ENCODE measurements at places on chromosomes 7 and 10.

GRCh38 chr7:113402482-113402881, 284.1 kb upstream of the SMIM30 start:
- no peak for DNase-seq

GRCh38 chr7:131326576-131326975, 1.1 kb upstream of the MKLN1 start:
- no peak for DNase-seq

GRCh38 chr7:144575456-144575855, 172.0 kb upstream of the NOBOX start:
- DNase-seq = no peak

GRCh38 chr7:99124236-99124635, 19.7 kb downstream of the SMURF1 start:
- peak; percentile 39 for DNase-seq

GRCh38 chr7:126370038-126370668, 882.6 kb downstream of the GRM8 start:
- DNase-seq = no peak

DNA sequence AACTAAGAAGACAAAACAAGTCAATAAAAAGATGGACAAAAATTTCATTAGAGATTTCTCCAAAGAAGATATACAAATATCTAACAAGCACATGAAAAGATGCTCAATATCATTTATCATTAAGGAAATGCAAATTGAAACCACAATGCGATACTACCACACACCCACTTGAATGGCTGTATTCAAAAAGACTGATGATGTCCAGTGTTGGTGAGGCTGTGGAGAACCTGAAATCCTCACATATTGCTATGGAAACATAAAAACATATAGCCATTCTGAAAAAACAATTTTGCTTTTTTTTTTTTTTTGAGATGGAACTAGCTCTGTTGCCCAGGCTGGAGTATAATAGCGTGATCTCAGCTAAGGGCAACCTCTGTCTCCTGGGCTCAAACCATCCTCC, 124.1 kb upstream of the LAMB4 start:
- no peak for DNase-seq

DNA sequence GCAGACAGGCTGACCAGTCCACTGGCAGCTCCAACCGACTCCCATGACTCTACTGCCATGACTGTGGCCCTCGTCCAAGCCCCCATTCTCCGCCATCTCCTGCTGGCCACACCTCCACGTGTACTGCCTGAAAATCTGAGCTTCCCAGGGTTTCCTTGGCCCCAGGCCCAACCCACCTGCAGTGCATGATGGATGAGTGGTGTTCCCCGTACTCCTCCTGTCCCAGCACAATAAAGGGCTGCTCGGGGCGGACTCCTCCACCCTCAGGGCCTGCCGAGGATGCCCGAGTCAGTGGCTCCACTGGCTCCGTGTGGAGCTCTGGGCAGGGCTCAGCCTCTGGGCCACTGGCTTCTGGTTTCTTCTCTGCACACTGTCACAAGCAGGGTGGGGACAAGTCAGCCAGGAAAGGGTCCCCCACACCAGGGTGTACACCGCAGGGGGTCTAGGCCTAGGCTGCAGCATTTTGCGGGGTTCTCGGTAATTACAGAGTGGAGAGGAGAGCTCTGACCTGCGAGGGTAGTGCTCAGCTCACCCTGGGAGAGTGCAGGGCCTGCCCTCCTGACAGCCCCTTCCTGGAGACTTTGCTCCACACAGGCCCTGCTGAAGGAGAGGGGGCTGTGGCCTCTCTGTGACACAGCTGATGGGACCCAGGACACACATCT, 15.2 kb downstream of the WDR91 start:
- DNase-seq = no peak

- no peak for DNase-seq
These were observed 15.9 kb downstream of the TMEM209 start for GRCh38 chr7:130189343-130189742.

- no peak for DNase-seq
These were observed 175.1 kb downstream of the SEPTIN7 start for GRCh38 chr7:35975851-35976454.

- DNase-seq = no peak
These were observed 27.2 kb downstream of the ANK3 start for GRCh38 chr10:60362461-60362860.

Data from adrenal gland (tissue), 19 donors.